ENCODE measurements at places on chromosomes 5 and 9.
A peak's percentile ranks its signal among the peaks of the same experiment; 100 is the strongest.

GRCh38 chr9:124975131-124975530, 34.2 kb upstream of the GOLGA1 start:
- no peak for DNase-seq

DNA sequence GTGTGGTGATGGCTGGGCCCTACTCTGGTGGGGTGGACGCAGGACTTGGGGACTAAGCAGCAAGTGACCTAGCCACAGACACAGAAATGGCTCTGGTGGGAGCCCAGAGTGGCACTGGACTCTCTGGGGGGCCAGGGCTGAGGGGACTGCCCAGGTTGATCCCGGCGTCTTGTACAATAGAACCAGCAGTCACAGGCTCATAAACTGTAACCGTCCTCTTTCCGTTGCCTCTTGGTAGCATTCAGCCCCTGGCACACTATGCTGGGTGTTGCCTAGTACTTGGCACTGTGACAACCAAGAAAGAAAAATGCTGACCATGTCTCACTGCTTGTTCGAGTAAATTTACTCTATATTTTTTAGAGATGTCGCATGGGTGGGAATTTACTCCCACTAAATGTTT, 80.5 kb downstream of the DAB2IP start:
- no peak for DNase-seq

DNA sequence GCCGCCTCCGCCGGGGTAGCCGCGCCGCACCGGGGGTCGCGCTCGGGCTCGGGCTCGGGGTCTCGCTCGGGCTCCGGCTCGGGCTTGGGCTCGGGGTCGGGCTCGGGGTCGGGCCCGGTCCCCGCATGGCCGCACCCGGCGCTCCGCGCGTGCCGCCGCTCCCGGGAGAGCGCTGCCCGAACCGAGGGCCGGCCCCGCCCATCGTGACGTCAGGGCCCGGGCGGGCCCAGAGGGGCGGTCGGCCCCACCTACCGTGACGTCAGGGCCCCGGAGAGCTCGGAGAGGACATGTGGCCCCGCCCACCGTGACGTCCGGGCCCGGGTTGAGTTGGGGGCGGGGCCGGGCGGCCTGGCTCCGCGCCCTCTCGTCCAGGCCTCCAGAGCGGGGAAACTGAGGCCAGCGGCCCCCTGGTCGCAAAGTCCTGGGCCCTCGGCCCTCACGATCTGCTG, at the start of gene NSMF:
Gene NSMF, minus strand, starts transcription at position 183 of the 449 bp plus-strand sequence. CDS start 232 bp downstream, outside the sequence.
- peak; percentile 87 for DNase-seq

DNA sequence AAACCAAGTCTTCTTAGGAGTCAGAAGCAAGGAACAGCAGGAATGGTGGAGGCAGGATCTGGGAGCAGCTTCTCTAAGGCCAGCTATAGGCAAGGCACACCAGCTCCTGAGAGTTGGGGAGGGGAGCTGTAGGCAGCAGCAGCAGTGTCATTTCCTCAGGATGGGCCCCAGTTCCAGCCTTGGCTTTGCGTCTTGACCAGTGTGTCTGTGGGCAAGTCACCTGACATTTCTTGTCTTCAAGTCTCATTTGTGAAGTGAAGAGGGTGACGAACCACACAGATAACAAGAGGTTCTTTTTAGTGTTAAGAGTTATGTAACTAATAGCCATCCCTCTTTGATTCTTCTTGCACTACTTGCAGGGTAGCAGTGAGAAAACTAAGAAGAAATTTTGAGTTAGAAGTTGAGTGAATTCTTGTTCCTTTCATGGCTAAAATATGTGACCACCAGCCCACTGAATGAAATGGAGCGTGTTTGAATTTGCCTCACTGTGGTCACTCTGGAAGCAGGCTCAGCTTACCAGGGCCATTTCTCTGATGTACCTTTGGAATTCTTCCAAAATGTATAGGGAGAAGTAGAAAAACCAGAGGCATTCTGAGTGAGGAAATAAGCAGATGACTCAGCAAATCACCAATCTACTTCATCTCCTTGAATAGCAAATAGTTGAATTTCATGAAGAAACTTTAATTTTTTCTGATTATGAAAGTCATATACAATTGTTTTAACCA, 42.4 kb downstream of the RHOBTB3 start:
- no peak for DNase-seq

- no peak for DNase-seq
Measured at GRCh38 chr5:138726848-138727247, 26.4 kb upstream of the CTNNA1 start.

DNA sequence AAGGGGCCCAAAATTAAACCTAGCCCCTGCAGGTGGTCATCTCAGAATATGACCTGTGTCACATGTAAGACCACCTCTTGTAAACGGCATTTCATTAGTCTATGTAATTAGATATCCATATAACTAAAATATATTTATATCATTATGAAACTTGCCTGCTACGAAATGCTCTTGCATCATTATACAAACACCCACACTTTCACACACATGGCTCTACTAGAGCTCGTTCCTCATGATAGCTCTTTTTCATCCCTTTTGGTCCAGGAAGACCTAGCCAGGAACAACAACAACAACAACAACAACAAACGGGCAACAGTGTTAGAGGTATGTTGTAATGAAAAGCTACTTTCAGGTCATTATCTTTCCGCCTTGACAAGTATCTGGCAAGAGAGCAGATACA, 58.6 kb downstream of the LHFPL2 start:
- no peak for DNase-seq

DNA sequence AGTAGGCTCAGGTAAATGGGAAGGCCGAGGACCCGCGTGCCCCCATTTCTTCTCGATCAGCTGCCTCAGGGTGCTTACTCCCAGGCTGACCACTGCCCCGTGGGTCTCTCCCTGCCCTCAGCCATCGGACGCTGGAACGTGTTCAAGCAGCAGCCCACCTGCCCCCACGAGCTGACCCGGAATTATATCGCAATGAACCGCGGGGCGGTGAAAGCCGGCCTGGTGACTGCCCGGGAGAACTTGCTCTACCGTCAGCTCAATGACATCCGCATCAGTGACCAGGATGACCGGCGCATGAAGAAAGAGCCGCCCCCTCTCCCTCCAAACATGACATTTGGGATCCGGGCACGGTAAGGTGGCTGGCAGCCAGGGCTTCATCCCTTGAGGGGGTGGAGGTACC, 83.2 kb upstream of the BARHL1 start:
- DNase-seq, result no peak

DNA sequence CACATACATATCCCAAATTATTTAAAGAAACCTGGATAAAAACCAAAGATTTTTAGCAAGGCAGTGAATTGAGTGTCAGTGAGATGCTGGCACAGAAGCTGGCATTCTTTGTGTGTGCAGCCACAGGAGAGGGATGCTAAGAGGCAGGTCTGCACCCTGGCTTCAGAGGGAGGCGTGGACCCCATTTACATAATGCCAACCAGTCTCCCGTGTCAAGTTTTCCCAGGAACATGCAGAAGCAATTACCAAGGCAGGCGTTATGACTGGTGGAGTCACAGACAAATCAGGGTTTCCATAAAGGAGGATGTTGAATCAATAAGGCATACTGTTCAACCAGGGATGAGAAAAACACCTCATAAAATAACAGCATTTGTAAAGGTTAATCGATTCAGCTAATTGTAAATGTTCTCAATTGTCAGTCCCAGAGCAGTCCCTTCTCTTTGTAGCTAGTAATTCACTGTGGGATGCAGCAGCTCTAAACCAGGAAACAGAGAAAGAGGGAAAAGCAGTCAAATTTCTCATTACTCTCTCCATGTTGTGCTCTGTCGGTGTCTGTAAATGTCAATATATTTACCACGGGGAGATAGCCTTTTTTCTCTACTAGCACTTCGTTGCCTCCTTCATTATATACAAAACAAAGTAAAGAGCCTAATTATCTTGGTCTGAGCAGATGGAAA, 452.4 kb upstream of the GRAMD2B start:
- DNase-seq, result no peak

- no peak for DNase-seq
Measured at GRCh38 chr9:95316274-95316673, 1.2 kb downstream of the FANCC start.

DNA sequence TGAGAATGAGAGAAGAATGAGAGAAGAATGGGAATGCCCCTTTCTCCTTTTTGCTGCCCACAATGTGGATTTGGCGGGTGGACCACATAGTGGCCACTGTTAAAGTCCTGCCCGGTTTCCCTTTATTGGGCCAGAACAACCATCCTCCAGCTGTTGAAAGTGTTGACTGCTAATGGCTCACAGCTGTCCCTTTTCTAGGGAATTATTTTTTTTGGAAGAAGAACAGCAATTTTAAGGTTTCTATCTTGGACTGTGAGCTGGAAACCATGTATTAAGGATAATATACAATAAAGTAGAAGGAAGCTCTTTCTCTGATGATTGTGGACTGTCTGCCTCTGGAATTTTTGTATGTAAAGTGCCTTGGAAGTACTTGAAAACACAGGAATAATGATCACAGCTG, 185.9 kb downstream of the DMRT2 start:
- no peak for DNase-seq

DNA sequence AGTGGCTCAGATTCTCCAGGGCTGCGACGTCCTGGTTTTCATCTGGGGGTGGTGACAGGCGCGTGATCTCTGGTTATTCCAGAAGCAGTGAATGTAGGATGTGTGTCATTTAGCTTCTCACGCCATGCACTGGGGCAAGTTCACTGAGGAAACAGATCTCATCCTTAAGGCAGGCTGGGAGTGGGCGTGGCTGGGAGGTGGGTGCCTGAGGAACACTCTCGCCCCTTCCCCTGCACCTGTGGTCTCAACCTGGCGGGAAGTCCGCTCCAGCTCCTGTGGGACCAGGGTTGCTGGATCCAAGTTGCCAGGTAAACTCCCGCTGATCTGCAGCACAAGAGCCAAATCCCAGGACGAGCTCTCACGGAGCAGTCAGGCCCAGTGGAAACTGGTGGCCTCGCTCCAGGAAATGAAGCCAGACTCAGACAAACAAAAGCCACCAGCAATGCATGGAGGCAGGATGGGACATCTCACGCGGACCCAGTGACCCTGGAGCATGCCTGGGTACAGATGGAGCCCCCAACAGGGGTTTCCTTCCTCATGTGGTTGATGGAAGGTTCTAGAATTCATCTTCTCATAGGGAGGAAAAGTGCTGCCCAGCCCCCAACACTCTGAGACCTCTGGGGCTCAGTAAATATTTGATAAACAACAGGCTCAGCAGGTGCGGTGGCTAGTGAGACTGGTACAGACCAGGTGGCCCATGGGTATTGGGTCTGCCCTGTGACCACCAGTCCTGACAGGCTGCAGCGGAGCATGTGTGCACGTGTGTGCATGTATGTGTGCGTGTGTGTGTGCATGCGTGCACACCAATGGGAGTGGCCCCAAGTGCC, 16.3 kb upstream of the SLC12A7 start:
- DNase-seq, result no peak

DNA sequence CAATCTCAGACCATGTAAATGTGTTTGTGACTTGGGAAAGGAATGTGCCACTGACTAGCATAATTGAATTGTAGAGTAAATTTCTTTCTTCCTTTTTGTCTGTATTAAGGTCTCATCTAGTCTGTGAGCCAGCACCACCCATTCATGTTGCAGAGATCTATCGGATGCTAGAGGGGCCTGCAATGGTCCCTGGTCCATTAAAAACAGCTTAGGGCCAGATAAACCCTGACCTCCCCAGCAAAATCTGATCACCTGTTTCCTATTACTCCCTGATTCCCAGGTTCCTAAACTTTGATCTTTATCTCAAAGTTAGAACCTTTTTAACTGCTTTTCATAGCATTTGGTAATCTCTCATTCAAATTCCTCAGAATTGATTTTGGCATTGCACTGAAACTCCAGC, 174.5 kb upstream of the POC5 start:
- no peak for DNase-seq

GRCh38 chr9:82332018-82332773, 343.6 kb downstream of the SPATA31D1 start:
- DNase-seq, result no peak

GRCh38 chr5:136729901-136730355, 364.6 kb upstream of the TRPC7 start:
- DNase-seq, result peak; percentile 68

GRCh38 chr9:98971168-98971914, 27.6 kb downstream of the COL15A1 start:
- DNase-seq, result peak; percentile 19

DNA sequence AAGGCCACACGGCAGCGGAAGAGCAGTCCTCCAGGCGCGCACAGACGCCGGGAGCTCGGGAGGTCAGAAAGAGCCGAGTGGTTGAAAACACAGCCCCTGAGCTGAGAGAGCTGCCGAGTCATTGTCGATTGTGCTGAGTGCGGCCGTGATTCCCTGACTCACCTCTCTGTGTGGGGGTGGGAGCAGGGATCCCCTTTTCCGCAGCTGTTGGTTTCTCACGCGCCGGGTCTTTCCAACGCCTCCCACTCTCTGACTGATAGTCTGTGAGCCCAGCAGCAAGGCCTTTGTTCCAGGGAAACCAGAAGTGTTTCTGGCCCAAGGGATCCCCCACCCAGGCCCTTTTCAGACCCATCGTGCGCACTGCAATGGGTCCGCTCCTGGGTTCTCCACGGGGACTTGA, 97.3 kb downstream of the MRPL36 start:
- no peak for DNase-seq

DNA sequence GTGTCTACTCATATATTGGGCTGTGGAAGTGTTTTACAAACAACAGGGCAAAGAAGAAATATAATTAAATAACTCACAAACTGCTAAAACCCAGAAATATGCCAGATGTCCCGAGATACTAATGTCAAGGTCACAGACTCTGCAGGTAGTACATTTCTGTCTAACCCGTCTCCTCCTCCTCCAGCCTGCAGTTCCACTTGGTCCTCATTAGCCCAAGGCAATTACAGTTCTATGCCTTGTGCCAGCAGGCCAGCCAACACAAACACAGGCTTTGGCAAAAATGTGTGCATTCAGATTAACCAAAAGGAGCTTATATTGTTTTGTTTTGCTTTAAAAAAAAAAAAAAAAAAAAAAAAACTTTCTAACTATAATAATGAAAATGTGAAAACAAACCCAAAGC, 148.8 kb downstream of the MYO10 start:
- no peak for DNase-seq

GRCh38 chr5:170732685-170733084, 50.8 kb upstream of the GABRP start:
- DNase-seq, result no peak

DNA sequence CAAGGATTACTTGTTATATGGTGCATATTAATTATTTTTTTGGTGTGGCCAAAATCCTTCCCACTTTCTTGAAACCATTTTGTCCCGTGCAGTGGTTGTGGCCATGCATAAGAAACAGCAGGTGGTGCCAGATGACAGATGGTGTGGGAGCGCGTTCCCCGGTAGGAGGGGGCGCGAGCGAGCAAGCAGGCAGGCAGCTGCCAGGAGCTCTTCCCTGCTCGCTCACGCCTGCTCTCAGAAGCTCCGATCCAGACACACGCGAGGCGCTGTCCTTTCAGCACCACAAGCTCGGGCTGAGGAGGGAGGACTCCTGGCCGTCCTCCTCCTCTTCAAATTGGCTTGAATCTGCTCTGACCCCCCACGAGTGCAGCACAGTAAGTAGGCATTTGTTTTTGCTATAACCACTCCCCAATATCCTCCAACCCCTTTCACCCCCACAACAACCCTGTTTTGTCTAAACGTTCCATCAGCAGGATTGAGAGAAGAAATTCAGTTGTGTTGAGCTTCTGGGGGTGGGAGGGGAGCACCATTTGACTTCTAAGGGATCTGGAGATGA, at the start of gene NSG2:
Gene NSG2, plus strand, starts transcription at position 237 of the 556 bp plus-strand sequence. CDS start 1,050 bp downstream, outside the sequence.
- DNase-seq, result no peak

GRCh38 chr5:42811591-42812446, at the start of gene SELENOP:
TSS of gene SELENOP (minus strand) at chr5:42811892. CDS start at chr5:42808353, 3,539 bp downstream.
- DNase-seq, result no peak

Measured in T1000 (cell line).